ENCODE measurements at places on chromosomes 2 and 18. TPM values are rescaled to one million over a fixed set of nuclear protein-coding genes. Genes with fewer than 3 reads are reported as not detected.

Gene CFC1
- total RNA-seq: not detected

GRCh38 chr18:67933271-67933670 lies 416.8 kb upstream of the DSEL start:
- H3K4me3 ChIP-seq: no peak overlapping the region
- H3K27ac ChIP-seq: no peak overlapping the region
- H3K4me1 ChIP-seq: no peaks in the 10 kb centered on the region
- H3K36me3 ChIP-seq: no peaks in the 10 kb centered on the region
- no peaks in the 10 kb centered on the region for H3K27me3 ChIP-seq

Gene TANC1
- total RNA-seq: 0.33 TPM

DNA sequence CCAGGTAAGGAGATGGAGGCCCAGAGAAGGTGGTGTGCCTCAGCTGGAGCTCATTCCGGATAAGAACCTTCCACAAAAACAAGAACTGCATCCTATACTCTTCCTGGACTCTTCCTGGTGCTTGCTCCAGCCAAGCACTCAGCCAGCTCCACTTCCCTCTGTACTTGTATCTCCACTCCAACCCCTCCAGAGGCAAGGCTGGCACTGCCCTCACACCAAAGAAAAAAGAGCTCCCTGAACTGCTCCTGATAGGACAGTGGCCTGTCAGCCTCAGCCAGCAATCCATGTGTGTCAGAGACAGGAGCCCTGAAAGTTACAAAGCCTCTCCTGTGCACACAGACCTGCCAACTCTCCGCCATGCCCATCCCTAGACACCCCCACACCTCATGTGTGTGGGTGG lies 248.1 kb downstream of the CELF4 start:
- no peaks in the 10 kb centered on the region for H3K4me1 ChIP-seq
- no peaks in the 10 kb centered on the region for H3K36me3 ChIP-seq
- H3K4me3 ChIP-seq: no peak overlapping the region
- DNase-seq: no peak
- no peak overlapping the region for H3K27ac ChIP-seq

- DNase-seq: no peak
- H3K4me1 ChIP-seq: peaks cover 9% of the 10 kb centered on the region
- H3K27me3 ChIP-seq: no peaks in the 10 kb centered on the region
- no peak overlapping the region for H3K27ac ChIP-seq
Measured at GRCh38 chr2:226956659-226957058, 120.8 kb downstream of the RHBDD1 start.

- no peak overlapping the region for H3K27ac ChIP-seq
- peaks cover 5% of the 10 kb centered on the region for H3K27me3 ChIP-seq
- peaks cover 3% of the 10 kb centered on the region for H3K4me1 ChIP-seq
- H3K4me3 ChIP-seq: no peak overlapping the region
Measured at GRCh38 chr2:119402645-119403560, 28.8 kb upstream of the TMEM37 start.

DNA sequence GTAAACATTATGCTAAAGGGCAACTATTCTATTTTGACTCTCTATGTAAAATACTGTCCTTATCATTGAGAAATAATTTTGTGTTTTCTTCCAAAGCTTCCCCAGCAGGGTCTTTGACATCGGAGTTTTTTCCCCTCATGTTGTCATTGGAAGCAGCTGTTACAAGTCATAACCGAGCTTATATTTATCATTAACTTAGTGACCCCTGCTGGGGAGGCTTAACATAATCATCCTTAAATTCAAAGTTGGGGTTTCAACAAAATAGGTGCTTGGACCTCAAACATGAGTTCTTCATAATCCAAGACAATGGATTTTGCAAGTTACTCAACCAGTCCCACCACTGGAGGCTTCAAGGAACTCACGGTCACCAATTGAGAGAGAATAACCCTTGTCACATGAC lies 330.9 kb downstream of the DCC start:
- H3K27me3 ChIP-seq: no peaks in the 10 kb centered on the region
- H3K4me3 ChIP-seq: no peak overlapping the region
- no peak for DNase-seq
- no peaks in the 10 kb centered on the region for H3K4me1 ChIP-seq
- no peaks in the 10 kb centered on the region for H3K36me3 ChIP-seq
- H3K27ac ChIP-seq: no peak overlapping the region

Gene TMEM163
- 0.19 TPM for total RNA-seq

DNA sequence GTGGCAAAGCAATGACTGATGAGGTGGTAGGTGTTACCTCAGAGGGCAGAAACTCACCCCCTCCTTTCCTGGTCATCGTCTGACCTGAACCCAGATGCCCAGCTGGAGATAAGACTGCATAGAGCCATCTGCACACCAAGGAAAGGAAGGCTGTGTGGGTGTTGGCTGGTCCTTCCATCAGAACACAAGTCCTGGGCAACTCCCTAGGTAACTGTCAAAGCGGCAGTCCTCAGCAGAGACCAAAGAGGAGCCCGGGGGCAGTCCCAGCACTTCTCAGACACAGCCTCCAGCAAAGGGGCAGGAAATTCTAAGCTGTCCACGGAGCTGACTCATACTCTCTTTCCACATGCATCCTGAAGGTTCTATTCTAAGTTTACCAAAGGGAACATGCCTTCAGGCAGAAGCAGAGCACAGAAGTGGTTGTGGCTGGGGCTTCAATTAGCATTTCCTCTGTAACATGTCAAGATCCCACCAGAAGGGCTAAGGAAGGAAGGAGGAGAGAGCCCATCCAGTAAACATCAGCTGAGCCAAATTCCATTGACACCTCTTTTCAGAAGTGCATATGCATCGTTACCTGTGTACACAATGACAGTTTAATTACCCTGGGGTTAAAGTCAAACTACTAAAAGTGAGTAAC lies 54.7 kb downstream of the SPRED2 start:
- no peak overlapping the region for H3K4me3 ChIP-seq
- peaks cover 23% of the 10 kb centered on the region for H3K27me3 ChIP-seq
- DNase-seq: no peak
- no peaks in the 10 kb centered on the region for H3K36me3 ChIP-seq

DNA sequence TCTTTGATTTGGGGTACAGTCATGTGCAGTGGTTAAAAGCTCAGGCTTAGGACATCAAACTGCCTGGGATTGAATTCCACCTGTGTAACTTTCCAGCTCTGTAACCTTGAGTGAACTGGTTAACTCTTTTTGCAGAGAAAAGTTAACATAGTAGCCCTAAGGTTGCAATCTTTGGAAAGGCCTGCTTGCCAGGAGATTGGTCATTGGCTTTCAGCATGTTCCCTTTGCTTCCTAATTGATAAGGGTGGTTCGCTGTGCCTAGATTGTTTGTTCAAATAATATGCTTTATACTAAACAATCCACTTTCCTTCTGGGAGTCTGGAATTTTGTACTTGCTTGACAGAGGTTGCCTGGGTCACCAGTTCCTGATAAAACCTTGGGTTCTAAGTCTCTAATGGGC lies 86.8 kb downstream of the PIK3C3 start:
- H3K4me3 ChIP-seq: no peak overlapping the region
- H3K4me1 ChIP-seq: peaks cover 7% of the 10 kb centered on the region
- H3K27me3 ChIP-seq: no peaks in the 10 kb centered on the region
- no peak for DNase-seq
- peaks cover 19% of the 10 kb centered on the region for H3K36me3 ChIP-seq

Gene TP53I3
- total RNA-seq: 3.7 TPM

- no peak overlapping the region for H3K4me3 ChIP-seq
- H3K27ac ChIP-seq: no peak overlapping the region
- DNase-seq: no peak
- H3K27me3 ChIP-seq: no peaks in the 10 kb centered on the region
Measured at GRCh38 chr2:150729495-150729955, 242.1 kb upstream of the RND3 start.

DNA sequence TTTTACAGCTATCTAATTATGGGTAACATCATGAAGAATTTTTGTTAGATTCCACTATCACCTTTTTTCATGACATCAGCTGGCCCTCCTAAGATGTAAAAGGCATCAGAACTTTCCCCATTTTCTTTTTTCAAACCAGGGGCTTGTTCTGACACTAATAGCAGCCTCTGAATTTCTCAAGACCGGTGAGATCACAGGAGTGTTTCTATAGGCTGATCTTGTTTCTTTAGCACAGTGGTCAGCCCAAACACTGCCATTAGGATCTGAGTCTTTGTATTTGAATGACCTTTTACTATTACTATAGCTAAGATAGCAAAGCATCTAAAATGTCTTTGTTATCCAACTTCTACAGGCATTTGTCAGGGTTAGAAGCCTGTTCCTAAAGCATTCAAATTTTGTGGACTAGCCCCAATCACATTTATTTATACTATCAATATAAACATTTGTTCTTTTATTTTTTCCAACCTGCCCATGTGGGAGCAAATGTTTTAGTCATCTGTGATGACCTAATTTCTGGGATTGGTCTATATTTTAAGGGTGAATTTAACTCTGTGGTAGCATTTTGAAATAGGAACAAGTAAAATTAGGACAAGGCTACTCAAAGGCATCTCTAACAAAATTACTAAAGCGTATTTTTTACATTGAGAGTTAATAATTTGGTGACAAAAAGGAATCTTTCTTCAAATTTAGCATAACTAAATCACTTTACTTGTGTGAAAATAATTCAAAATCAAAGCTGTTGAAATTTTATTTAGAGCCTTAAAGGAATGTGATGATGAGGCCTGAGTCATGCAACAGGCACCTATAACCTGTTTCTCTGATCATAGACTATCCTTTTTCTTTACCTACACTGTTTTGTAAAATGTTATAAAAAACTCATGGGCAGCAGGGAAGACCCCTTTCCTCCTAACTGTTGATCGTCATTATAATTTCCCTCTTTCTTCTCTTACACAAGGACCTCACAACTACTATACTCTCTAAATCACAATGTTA lies 39.3 kb downstream of the ZAP70 start:
- peaks cover 7% of the 10 kb centered on the region for H3K36me3 ChIP-seq
- DNase-seq: no peak
- H3K4me3 ChIP-seq: no peak overlapping the region
- H3K27ac ChIP-seq: no peak overlapping the region
